ENCODE measurements at places on chromosomes 5 and 9.
A peak's percentile ranks its signal among the peaks of the same experiment; 100 is the strongest.

- no peak for DNase-seq
Measured at GRCh38 chr5:142306077-142306502, 18.7 kb downstream of the SPRY4 start.

- DNase-seq: no peak
Measured at GRCh38 chr5:114176356-114176755, 185.5 kb upstream of the KCNN2 start.

DNA sequence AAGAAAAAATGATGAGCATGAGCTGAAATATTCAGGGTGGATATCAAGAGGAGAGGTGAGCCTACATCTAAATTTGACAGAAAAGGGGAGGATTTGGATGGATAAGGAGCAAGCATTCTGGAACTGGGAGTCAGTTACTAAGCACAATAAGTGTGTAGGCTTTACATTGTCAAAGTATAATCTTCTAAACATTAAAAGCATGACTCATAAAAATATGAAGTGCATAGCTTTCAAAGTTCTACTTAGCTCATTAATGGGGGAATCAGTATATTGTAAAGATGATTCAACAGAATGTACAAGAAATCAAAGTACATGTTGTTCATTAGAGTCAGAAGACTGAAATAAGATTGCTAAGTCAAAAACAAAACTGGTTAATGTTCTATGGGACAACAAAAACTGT is 248.0 kb upstream of the GAS1 start:
- DNase-seq: no peak

- no peak for DNase-seq
Measured at GRCh38 chr5:168889039-168889438, 309.9 kb upstream of the PANK3 start.

GRCh38 chr5:147175516-147176097 is 59.2 kb upstream of the STK32A start:
- no peak for DNase-seq

DNA sequence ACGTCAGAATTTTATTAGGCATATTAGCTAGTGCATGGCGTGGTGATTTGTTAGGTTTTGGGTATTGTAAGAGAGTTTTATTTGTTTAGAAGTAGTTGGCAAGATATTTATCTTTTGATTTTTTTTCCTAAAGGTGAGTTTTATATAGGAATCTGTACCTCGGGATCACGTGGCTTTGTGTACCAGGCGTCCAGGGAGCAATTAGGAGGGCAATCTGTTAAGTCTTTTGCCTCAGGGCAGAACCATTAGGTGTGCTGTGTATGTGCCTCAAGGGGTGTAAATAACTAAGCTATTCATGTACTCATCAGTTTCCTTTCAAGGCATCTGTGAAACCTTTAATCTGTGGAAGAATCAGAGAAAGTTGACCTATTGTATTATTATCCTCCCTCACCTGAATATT is 39.4 kb downstream of the ZSWIM6 start:
- DNase-seq: no peak

- peak; percentile 26 for DNase-seq
Measured at GRCh38 chr9:130172858-130173665, 858 bp downstream of the NCS1 start.

All from CD4-positive, alpha-beta T cell treated with Interferon gamma for 1 hour (primary cell).